ENCODE measurements at places on chromosomes 3 and 15.

GRCh38 chr3:42713747-42714146 is 11.1 kb upstream of the HHATL start:
- DNase-seq = no peak

GRCh38 chr15:68495981-68496705 is 64.2 kb upstream of the ITGA11 start:
- DNase-seq = no peak

DNA sequence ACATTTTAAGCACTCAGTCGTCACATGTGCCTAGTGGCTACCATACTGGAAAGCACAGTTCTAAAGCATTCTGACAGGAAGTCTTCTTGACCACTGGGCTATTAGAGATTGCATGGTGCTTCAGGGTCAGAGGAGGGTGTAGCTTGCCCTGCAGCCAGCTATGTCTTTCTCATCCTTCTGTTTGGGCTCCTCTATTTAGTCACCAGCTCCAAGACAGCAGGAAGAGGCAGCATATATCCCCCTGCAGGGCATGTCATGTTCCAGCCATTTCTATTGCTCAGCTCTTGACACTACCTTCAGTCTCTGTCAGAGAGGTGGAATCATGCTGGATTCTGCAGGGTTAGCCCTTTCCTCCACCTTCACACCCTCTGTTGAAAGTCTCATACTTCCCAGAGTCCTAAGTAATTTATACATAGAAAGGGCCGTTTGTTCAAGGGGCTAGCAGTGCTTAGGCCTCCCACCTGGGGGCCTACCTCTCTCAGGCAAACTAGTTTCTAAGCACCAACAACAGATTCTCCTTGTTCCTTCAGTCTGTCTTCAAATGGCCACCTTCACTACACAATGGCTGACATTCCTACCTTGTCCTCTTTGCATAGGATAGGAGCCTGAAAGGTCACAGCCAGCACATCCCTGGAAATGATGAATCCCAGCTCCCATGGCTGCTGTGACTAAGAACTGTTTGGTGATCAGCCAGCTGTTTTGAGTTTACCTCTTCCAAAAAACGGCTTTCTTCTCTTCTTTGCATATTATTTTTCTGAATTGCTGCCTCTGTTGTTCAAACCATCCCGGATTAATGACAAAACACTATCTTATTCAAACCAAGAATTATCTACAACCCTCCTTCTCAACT is 115.7 kb upstream of the BFSP2 start:
- DNase-seq = no peak

DNA sequence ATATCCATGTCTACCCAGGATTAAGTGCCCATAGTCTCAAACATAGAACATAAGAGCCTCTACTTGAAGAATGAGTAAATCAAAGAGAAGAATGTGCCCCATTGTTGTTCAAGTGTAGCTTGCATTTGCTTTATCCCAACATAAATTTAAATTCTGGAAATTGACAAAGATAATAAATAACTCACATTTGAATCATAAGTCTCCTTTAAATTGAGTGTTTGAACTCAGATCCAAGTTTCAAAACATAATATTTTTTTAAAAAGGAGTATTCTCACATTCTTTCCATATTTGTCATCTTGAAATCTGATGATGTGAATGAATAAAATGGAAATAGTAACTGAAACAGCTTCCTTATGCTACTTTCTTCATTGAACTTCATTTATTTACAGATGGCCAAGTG is 135.2 kb downstream of the MECOM start:
- no peak for DNase-seq

DNA sequence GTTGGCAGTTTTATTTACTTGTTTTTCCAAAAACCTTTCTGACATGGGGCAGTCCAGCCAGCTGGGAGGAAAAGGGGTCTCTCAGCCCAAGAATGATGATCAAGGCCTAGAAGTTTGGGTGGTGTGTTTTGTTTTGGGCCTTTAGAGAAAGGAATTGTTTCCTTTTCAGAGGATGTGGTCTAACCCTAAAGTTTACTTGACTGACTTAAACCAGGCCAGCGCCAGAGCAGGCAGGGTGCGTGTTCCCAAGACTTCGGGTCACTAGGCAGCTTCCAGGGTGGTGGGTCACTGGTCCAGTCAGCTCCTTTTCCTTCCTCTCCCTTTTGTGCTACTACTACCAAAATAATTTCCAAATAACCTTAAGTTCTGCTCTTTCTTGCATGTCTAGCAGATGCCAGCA is 4.9 kb downstream of the FLNB start:
- DNase-seq = no peak

- no peak for DNase-seq
Measured at GRCh38 chr15:58224068-58224467, 85.9 kb downstream of the AQP9 start.

GRCh38 chr3:17432236-17432635 is 310.2 kb downstream of the TBC1D5 start:
- DNase-seq = no peak

DNA sequence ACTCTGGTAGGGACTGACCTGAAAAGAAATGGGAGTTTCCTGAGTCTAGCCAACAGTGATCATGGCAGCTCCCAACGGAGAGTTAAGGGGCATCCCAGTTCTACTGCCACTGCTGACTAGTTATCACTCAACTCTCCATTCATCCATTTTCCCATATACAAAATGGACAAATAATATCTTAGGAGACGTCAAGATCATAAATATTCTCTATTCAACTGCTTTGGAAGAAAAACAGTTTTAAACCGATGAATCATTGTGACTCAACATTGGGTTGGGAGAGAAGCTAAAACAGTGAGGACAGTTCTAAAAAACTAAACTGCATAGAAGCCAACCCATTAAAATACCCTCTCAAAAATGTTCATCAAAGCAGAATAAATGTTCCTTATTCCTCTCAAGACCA is 57.6 kb upstream of the CHRM5 start:
- no peak for DNase-seq

- no peak for DNase-seq
Measured at GRCh38 chr15:53133255-53133850, 343.2 kb upstream of the ONECUT1 start.

GRCh38 chr15:98983334-98983733 is 24.3 kb downstream of the PGPEP1L start:
- DNase-seq = no peak

DNA sequence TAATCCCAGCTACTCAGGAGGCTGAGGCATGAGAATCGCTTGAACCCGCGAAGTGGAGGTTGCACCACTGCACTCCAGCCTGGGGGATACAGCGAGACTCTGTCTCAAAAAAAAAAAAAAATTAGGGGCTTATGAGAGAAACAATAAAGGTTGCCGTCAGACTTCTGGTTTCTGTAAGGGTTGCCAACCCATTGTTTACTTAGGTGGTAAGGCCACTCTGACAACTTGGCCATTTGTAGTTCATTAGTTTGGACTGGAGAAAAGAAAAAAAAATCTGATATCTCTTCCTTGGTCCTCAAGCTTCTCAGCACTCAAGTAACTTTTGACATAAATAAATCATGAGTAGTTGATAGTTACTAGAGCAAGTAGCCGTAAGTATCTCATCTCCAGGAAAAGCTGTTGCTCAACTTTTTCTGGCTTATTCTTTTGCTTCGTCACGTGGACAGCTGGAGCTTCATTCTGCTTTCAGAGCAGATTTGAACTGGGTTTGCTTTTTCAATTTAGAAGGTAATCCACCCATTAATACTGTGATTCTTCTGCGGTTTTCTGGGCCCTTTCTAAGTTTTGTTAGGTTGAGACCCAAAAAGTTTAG is 9.4 kb downstream of the SNX1 start:
- DNase-seq = no peak

DNA sequence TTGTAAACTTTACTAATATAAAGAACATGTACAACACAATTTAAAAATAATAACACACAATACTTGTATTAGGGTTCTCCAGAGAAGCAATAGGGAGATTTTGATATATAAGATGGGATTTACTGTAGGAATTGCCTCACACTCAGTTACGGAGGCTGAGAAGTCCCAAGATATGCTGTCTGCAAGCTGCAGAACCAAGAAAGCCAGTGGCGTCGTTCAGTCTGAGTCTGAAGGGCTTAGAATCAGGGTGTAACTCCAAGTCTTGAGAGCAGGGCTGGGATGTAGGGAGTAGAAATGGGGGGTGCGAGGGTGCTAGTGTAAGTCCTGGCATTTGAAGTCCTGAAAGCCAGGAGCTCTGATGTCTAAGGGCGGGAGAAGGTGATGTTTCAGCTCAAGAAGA is 206.6 kb upstream of the HES1 start:
- DNase-seq = no peak

DNA sequence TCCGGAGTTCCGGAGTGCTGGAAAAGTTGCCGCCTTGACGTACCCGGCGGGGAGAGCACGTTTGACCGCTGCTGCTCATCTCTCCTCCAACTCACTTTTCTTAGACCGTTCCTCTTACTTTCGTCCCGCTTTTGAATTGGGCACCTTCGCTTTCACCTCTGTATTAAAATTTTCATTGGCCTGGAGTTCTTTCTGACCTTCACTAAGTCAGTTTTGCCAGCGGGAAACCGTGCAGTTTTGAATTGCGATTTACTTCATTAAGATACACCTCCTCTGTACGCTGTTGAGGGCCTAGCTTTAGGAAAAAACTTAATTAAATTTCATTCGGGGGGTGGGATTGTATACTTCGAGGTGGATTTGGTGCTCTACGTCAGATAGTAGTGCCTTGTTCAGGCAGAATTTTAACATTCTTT is 1.3 kb downstream of the GMPS start:
- DNase-seq = no peak

GRCh38 chr3:45124956-45125355 is 21.2 kb downstream of the CDCP1 start:
- no peak for DNase-seq

- no peak for DNase-seq
Measured at GRCh38 chr3:151814588-151814987, 672 bp downstream of the AADAC start.

GRCh38 chr15:80070840-80071239 is 11.4 kb downstream of the ZFAND6 start:
- no peak for DNase-seq

DNA sequence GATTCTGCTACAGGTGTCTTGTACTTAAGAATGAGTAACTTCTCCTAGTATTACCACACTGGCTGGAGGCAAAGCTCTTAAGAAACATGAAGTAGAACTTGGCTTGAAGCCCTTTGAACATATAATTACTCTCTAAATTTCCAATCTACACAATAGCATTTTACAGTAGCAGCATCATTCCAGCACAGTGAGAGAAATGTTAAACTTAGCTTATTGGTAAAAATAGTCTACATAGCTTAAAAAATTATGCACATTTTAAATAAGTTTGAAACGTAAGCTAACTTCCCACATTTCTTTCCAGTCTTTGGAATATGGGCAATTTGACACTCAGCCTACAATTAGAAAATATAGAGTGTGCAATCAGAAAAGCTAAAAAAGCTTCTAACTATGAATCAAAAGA is 32.8 kb upstream of the TOP2B start:
- DNase-seq = no peak

GRCh38 chr3:59386165-59386564 is 336.3 kb upstream of the CFAP20DC start:
- DNase-seq = no peak

DNA sequence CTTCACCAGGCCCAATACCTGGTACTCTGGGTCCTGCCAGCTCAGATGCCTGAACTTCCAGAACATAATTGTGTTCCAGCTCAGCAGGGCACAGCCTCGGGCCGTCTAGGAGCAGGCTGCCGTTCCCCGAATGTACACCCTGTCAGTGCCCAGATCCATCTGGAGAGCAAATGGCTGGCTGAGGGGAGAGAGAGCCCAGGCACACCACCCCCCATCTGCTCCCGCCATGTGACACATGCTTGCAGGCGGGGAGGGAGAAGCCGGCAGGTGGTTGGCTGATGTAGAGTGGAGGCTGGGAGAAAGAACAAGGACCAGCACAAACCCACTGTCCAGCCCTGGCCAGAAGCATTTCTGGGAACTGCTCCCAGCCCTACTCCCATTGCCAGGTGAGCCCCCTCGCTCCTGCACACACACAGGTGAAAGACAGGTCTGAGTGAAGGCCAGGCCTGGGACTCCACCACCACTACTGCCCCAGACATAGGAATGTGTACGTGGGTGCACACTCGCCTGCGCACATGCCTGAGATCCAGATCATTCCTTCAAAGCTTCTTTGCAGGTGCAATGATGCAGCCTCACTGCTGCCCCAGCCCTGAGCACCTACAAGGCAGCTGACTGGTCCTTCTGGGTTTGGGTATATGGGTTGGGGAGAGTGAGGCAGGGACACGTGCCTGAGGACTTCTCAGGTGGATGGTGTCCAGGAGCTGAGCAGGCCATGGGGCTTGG is 53.5 kb downstream of the SEMA5B start:
- DNase-seq = no peak

DNA sequence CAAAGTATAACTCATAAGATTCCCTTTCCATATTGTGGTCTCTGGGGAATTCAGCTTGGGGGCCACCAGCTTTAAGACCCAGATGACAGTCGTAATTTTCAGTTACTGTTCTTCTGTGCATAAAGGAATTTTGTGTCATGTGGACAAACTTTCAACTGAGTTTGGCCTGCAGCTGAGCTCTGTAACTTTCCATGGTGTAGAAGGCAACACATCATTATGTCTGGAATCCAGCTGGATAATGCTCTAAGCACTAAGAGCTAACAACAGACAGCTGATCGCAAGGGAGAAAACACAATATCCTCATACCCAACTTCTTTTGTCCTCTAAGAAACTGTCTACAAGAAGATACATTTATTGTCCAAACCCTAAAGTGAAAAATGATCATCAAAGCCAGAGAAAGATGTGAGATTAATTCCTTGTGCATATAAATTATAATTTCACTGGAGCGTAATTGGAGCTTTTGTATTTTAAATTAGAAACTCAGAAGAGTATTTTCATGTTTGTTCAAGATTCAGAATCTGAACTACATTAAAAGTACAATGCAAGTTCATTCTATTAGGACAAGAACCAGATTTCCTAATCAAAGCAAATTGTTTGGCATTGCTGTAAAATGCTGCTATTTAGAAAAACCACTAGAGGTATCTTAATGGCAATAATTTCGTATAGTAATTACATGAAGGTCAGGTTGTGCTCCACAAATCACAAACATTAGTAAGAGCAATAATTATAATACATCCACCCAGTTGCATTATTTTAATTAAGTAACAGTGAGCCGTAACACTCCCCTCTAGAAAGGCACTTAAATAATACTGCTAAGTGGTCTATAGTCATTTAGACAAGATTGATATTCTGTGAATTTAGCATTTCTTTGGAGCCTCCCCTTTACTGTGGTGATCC is 218.8 kb downstream of the ATP8B4 start:
- DNase-seq = no peak

DNA sequence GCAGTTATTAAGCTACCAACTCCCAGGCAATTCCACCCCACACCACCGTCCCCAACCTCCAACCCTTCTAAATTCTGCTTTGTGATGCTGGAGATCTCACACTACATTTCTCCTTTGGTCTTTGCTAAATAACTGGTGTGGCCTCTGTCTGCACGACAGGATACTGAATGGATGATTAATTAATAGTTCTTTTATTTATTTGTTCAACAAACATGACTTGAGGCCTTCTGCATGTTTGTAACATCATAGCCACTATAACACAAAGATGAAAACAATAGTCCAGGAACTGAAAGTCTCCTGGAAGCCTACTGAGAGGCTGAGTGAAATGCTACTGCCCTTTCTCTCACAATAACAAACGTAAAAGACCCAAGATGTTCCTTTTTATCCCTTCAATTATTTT is 609.5 kb upstream of the UBE2E2 start:
- DNase-seq = no peak

Data from activated CD4-positive, alpha-beta T cell treated with anti-CD3 and anti-CD28 coated beads for 4 hours (primary cell).